ENCODE measurements at places on chromosomes 11 and 22.

- DNase-seq: no peak
These were observed 19.4 kb downstream of the NELL1 start for GRCh38 chr11:20688761-20689160.

DNA sequence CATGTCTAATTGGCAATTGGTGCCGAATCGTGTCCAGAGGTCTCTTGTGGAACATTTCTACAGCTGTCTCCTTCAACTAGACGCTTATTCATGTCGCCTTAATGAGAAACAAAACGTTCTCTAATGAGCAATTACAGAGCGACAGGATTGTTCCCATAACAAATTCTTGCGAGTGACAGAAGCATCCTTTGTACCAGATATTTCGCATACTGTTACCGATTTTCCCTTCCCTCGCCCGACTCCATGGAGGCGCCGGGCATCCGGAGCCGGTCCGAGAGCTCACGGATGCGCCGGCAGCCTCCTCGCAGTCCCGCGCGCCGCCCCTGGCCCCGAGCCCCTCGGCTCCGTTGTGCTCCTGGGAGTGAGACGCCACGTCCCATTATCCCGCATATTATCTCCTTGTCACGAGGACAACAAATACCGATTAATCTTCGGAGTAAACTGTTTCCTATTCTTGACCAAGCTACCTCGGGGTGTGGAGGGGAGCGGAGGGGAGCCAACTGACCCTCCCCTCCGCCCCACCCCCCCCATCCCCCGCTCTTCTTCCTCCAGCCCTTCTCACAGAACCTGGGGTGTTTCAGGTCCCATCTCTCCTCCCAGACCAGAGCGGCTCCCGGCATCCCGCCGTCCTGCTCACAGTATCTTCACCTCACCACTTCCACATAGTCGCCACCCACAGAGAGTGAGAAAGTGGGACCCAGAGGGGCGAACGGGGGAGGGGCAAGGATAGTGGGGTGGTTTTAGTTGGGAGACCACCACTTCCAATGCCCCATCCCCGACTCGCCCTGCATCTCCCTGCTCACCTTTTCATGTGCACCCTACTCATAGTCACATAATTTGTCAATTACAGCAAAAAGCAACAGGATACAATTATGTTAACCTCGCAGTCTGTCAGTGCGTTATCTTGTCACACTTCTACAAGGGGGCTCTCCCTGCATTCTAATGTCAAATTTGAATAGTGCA lies 11.4 kb downstream of the PAX6 start:
- no peak for DNase-seq

GRCh38 chr11:33736148-33736812 lies at the start of gene CD59:
CD59 (minus strand) TSS chr11:33736423; CDS start chr11:33722445, 13,978 bp downstream.
- peak; percentile 89 for DNase-seq

DNA sequence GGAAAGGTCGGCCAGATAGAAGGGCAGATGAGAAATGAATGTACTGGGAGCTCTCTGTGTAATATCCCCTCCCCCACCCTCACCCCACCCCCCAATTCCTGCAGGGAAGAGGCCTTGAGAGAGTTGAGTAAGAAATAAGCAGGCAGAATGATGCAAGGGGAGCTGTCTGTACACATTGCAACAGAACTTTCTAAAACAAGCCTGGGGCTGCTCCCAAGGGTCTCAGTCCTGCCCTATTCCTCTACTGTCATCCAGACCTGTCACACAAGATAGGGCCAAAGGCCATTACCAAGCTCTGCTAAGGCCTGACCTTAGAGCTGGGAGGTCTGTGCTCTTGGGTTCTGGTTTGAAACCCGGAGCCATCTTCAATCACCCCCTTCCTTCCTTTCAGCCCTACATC lies 5.7 kb upstream of the DGAT2 start:
- DNase-seq: no peak

DNA sequence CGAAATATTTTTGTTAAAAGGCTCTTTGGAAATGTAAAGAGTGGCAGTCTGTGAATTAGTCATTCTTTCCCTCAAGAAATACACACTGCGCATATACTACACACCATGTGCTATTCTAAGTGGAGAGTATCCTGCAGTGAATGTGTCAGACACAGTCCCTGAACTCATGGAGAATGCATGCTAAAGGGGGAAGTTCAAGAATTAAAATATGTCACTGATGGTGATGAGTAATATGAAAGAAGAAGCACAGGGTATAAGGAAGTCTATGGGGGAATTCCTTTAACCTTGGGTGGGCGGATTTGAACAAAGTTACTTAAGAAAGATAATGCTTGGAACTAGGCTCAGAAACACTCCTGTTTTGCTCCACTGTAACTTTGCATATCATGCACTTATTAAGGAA lies 153.0 kb downstream of the LRRC4C start:
- no peak for DNase-seq

DNA sequence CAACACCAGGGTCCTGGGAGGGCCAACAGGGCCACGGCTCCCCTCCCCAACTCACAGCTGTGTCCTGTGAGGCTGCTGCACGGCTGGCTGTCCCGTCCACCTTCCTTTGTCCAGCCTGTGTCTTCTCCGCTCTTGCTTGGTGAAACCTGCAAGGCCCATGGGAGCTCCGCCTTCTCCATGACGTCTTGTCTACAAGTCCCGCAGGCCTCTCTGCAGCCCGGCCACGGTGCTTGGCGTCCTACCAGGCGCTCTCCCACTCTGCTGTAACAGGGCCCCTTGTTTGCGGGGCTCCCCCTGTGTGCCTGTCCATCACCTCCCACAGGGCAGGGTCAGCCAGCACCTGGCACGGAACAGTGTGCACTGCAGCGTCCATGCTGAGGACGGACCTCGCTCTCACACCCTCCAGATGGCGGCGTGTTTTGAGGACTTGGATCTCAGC lies 866.8 kb downstream of the TBC1D22A start:
- no peak for DNase-seq

- DNase-seq: no peak
These were observed 1.7 kb downstream of the CYB5R2 start for GRCh38 chr11:7671347-7672215.

- peak; percentile 93 for DNase-seq
These were observed 55.3 kb upstream of the CD44 start for GRCh38 chr11:35083431-35084238.

- DNase-seq: no peak
These were observed 21.2 kb downstream of the LGR4 start for GRCh38 chr11:27451244-27451965.

DNA sequence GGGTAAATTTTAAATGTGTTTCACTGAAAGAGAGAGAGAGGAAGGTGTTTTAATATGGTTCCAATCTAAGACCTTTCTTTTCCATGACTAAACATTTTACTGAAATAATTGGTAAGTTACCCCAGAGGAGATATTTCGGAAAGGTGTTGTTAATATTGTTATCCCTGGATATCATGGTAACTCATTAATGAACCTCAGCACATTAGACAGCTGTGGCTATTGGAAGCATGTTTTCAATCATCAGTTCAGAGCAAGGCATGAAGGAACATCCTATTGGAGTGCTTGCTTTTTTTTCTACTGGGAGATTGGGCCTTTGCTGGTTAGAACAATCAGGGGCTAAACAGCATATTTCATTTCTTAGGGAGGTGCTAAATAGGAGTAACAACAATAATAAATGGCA lies 11.8 kb downstream of the BARX2 start:
- DNase-seq: no peak

- no peak for DNase-seq
These were observed 65.4 kb downstream of the TIMP3 start for GRCh38 chr22:32866953-32867352.

GRCh38 chr11:23688411-23688810 lies 808.4 kb upstream of the LUZP2 start:
- no peak for DNase-seq

GRCh38 chr11:132099692-132100091 lies 729.3 kb downstream of the NTM start:
- DNase-seq: no peak

- DNase-seq: no peak
These were observed 20.2 kb downstream of the NPTXR start for GRCh38 chr22:38823637-38824036.

GRCh38 chr11:65424205-65425104 lies 1.9 kb downstream of the NEAT1 start:
- peak; percentile 72 for DNase-seq

DNA sequence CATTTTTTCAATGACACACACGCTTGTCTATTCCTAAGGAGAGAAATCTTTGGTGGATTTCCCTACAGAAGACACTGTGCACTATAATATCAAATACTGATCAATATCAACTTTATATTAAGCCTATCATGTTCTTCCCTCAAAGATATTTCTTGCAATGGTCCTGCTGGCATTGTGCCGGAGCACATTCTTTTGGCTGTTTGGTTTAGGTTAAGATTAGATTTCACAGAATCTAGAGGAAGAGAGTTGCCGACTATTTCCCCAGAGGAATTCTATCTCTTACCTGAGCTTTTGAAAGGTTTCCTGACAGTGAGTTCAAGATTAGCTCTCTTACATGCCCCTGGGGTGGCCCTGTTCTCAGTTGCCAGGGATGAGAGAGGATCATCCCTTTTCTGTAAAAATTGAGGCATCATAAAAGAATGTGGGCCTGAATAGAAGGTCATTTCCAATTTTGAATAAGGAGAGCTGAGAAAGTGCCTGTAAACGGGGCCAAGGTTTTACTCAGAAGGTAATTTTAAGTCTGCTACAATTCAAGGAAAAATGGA lies 180.6 kb upstream of the ARHGAP20 start:
- no peak for DNase-seq

DNA sequence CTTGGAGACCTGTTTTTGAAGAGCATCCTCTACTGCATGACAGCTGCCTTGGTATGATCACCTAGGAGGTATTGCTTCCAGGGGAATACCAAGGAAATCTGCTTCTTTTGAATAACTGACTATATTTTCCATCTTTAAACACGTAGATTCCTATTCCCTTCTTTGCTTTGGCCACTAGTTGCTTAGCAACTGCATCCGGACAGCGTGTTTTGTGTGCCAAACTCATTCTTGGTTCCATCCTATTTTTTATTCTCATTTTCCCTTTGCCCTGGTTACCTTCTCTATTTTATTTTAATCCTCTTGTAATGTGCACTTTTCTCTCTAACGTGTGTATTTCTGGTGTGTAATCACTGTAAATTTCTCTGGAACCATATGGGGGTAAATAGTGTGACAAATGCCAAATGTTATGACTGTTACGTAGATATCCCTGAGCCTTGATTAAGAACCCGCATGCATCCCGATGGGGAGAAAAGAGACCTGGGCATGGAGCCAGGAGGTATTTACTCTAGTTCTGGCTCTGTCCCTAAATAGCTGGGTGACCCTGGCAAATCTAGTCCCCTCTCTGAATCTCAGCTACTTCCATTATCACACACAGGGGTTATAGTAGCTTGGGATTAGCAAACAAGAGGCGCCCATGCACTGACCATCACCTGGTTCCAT lies 241.7 kb downstream of the MIAT start:
- DNase-seq: no peak

DNA sequence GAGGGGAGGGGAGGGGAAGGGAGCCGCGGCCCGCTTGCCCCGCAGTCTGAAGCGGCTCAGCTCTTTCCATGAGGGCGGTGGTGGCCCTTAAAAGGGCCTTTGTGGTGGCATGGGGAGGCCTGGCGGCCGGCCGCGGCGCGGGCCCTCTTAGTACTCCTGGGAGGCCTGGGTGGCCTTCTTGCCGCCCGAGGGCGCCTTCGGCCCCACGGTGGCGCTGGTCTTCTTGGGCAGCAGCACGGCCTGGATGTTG lies 6.9 kb downstream of the DPAGT1 start:
- peak; percentile 71 for DNase-seq

DNA sequence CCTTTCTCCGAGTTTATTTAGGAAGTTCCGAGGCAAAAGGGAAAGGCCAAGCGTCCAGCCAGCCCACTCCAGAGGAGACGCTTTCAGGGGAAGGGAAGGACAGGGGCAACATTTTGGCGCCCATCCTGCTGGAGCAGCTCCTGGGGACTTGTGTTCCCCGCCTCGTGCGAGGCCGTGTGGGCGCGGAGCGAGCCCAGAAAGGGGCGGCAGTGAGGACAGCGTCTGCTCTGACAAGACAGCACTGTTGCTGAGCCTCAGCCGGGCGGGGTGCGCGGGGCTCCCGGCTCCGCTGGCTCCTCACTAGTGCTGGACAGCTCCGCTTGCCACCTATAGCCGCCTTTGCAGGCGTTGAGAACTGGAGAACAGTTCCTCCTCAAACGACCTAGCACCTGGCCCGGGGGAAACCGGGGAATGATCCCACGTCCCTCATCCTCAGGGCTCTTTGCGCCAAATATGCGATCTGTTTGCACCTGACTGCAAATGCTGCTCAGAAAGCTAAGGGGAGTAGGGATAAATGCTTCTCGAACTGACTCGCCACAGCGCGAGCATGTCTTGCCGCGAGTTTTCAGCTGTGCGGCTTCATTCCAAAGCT lies 722 bp upstream of the GUCY1A2 start:
- no peak for DNase-seq

GRCh38 chr11:99630629-99631028 lies 609.9 kb downstream of the CNTN5 start:
- no peak for DNase-seq

DNA sequence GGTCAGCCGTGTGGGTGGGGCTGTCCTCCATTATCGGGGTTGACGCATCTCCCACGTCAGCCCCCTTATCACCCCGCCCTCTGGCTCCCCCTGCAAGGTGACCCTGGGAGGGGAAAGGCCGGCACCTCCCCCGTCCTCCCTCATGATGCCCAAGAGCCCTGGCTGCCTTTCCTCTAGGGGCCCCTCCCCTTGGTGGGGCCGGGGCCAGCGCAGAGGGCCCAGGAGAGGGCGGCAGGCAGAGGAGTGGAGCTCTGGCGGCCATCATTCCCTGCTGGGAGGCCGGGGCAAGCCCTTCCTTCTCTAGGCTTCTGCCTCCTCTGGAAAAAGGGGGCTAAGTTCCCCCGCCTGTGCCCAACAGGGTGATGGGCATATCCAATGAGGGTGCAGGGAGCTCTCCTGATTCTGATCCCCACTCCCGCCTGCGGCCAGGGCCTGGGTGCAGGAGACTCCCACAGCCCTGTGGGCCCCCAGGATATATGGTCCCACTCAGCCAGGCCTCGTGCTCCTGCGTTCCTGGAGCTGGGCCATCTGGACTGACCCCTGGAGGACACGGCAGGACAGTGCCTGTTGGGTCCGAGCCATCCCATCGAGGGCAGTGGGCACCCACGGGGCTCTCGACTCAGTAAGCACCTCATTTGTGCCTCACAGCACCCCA lies 12.3 kb downstream of the MYRF start:
- DNase-seq: no peak

DNA sequence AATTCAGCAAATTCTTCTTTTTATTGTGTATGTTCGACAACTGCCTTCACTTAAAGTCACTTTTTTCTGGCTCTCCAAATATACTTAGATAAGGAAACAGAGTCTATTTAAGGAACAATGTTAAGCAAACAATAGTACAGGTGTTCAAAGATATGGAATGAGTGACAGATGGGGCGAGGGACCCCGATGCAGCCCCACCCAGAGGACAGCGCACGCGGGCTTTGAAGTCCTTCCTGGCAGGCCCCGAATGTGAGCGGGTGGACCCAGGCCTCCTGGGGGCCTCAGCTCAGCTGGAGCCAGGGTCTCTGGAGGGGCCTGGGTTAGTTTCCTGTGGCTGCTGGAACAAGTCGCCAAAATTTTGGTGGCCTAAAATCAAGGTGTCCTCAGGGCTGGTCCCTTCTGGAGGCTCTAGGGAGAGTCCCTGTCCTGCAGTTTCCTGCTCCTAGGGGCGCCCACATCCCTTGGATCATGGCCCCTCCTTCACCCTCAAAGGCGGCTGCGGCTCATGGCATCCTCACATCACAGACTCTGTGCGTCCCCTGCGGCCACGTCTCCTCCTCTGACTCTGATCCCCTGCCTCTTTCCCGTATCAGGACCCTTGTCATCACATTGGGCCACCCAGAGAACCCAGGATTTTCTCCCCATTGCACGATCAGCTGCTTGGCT lies 40.6 kb upstream of the KCNQ1OT1 start:
- no peak for DNase-seq

- peak; percentile 87 for DNase-seq
These were observed at the start of gene ACER3 for GRCh38 chr11:76860539-76861475. ACER3 (plus strand) TSS chr11:76860918; CDS start chr11:76860977, 59 bp downstream.
